Stimulated activated CD4-positive, alpha-beta T cell treated with anti-CD3 and anti-CD28 coated beads, Interleukin-1b, Interleukin-23, amount 100 ng/mL, for 1 hour (primary cell): ENCODE measurements at places on chromosomes 6 and 20.

- no peak for DNase-seq
Observed at GRCh38 chr6:35320031-35320410, 22.3 kb upstream of the PPARD start.

DNA sequence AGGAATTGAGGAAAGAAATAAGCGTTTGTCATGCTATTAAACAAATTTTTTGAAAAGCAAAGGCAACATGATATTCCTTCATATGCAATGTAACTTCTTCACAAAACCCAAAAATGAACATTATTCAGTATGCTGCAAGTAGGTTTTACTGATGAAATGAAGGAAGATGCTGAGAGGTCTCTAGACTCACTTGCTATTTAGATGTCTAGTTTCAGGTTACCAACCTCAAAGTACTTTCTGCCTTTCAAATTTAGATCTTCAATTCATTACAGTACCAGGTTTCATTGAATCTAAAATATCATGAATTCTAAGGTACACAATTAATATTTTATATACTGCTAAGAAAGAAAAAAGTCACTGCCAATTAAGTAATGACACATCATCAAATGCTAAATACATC is 39.9 kb downstream of the MYO6 start:
- DNase-seq: no peak

DNA sequence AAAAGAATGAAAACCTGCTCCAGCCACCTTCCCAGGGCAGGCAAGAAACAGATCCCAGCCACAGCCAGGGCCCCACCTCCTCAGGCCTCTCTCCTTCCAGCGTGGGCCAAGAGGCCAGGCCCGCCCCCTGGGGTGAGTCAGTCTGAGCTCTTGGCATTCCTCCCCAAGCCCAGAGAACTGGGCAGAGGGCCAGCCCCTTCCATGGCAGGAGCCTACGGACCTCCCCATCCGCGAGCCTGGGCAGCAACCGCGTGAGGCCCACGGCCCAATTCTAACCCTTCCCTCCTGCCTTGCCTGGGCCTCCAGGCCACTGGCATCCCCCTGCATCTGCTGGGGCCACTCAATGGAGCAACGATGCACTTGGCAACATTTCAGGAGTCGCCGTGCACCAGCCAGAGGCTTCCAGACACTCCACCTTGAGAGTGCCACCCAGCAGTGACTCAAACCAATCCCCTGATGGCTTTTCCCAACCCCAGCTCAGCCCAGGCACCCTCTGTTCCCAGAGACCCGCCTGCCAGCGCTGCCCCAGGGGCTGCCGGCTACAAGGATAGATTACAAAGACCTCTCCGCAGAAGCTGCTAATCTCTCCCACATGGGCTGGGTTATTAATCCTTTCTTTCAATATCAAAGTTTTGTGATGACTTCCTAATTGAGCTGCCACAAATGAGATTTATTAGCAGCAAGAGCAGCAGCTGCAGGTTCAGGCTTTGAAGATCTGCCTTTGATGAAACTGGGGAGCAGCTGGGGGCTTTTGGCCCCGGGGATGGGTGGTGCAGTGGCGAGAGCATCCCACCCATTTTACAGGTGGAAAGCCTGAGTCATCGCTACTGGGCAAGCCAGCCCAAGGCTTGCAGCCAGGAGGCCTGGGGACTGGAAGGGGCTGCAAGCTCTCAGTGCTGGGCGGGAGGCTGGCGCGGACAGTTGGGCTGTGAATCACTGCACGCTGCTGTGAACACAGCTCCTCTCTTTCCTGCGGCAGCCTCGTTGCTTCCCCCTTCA is 85.7 kb downstream of the NFATC2 start:
- DNase-seq: no peak

GRCh38 chr6:125748406-125749172 is 843 bp upstream of the HEY2 start:
- no peak for DNase-seq
